ENCODE measurements at places on chromosomes 3 and 15.

- no peak for DNase-seq
These were observed 434.5 kb upstream of the RGMA start for GRCh38 chr15:93523481-93523880.

DNA sequence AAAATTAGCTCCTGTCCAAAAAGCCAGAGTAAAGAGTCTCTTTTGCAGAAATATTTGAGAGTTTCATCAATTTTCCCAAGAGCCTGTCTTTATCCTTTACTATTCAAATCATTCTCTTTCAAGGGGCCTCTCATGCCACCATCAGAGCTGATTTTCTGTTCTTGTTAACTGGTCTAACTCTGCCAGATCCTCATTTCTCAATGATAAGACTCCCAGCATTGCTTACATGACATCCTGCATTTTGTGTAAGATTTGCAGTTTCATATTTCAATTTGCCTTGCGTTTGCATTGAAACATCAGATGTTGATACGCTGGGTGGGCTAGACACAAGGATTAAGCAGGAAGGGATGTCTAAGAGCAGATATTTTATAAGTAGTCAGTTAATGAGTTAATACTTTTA, 228.7 kb downstream of the TBL1XR1 start:
- DNase-seq, result peak; percentile 64

- no peak for DNase-seq
These were observed 1.7 kb upstream of the GFM1 start for GRCh38 chr3:158642474-158643210.

GRCh38 chr3:156206157-156206556, 85.8 kb downstream of the KCNAB1 start:
- no peak for DNase-seq

DNA sequence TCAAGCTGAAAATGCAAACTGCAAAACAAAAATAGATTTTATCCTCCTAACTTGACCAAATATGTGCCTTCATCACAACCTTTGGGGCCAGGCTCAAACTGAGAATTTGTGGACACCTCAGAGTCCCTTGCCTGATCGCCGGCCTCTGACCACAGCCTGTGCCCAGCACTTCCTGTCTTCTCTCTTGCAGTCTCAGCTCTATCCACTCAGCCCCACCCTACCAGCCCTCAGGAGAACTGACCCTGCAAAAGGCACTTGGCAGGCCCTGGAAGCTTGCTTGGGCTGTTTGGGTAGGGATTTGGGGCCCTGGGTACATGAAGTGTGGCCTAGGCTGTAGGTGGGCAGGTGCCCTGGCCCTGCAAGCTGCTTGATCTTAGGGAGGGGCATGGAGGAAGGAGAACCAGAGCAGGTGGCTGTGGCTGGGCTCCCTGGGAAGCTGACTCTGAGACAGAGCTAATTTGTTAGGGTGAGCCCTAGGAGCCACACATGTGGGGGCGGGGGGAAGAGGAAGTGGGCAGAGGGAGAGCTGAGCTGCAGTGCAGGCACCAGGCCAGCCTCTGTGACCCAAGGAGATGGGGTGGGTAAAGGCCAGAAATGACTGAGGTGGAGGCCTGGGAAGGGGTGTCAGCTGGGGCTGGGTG, 8.6 kb downstream of the CLEC3B start:
- DNase-seq, result peak; percentile 11

DNA sequence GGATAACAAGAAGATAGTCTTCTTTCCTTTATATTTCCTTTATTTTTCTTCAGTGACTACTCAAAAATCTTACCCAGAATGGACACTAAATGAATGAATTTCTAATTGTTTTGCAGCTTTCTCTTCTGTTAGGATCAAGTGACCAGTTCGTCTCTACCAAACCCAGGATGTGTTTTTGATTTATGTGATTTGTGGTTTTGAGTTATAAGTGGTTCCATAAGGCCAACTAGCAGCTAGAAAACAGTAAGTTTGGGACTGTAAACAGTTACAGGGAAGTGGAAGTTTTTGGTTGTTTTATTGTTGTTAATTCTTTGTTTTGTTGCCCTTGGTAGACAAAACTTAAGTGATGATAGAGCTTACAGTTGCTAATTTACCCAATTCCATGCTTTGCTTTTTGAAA, 456.5 kb downstream of the IL5RA start:
- DNase-seq, result no peak

DNA sequence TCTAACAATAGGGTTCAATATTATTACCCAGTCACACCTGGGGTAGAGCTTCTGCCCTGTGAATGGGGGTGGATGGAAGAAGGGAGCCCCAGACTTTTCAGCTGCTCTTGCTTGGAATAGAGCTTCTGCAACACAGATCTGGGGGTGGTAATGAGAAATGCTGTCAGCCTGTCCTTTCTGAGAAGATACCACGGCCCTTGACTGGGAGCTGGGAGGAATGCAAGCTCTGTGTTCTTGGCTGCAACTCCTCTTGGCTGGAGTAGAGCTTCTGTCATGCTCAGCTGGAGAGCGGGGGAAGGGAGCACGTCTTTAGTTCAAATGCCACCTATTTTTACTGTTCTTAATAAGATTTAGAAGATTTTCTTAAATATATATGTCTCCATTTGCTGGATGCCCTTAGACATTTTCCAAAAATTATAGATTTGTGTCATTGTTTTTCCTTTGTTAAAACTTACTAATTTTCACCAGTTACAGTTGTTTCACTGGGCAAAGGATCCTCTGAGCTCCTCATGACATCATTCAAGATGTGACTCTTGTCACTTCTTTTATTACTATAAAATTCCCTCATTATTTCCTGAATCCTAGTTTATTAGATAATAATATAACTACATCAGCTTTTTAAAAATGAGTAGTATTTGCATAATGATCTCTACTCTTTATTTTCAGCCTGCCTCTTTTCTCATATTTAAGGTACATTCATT, 180.0 kb upstream of the TGFBR2 start:
- no peak for DNase-seq

- DNase-seq, result no peak
These were observed 286.7 kb downstream of the SHOX2 start for GRCh38 chr3:157819270-157820156.

GRCh38 chr3:131630097-131630496, 127.3 kb upstream of the MRPL3 start:
- no peak for DNase-seq

GRCh38 chr3:140628606-140629005, 49.3 kb upstream of the TRIM42 start:
- DNase-seq, result no peak

DNA sequence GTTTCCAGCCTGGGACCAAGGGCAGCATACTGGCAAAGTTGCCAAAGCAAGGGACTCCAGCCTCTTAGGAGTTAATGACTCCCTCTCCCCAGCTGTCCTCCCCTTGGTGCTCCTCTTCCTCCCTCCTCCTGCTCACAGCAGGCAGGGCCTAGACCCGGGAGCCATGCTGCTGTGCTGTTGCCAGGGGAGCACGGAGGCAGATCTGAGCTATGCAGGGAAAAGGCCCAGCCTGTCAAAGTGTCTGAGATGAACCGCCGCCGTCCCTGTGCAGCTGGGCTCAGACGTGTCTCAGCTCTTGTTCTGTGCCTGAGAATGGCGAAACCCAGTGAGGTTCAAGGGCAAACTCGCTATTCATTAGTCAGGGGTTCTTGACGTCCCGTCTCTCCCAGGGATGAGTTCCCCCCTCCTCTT, 60.8 kb upstream of the POLG start:
- DNase-seq, result no peak

GRCh38 chr3:65251375-65251774, 563.6 kb upstream of the ADAMTS9 start:
- no peak for DNase-seq

- no peak for DNase-seq
These were observed 5.8 kb downstream of the IDH3A start for GRCh38 chr15:78154955-78155354.

- DNase-seq, result no peak
These were observed 140.6 kb upstream of the BHLHE40 start for GRCh38 chr3:4838621-4839022.

GRCh38 chr3:77262361-77262760, 222.5 kb downstream of the ROBO2 start:
- DNase-seq, result no peak

- no peak for DNase-seq
These were observed 120.5 kb downstream of the KBTBD8 start for GRCh38 chr3:67118635-67119034.

GRCh38 chr3:5079761-5080160, 42.3 kb upstream of the ARL8B start:
- DNase-seq, result no peak

GRCh38 chr15:48596841-48597240, 48.7 kb downstream of the FBN1 start:
- DNase-seq, result no peak

GRCh38 chr15:61524086-61524485, 295.0 kb upstream of the RORA start:
- DNase-seq, result no peak

GRCh38 chr3:10553591-10554235, 48.3 kb upstream of the ATP2B2 start:
- DNase-seq, result no peak

DNA sequence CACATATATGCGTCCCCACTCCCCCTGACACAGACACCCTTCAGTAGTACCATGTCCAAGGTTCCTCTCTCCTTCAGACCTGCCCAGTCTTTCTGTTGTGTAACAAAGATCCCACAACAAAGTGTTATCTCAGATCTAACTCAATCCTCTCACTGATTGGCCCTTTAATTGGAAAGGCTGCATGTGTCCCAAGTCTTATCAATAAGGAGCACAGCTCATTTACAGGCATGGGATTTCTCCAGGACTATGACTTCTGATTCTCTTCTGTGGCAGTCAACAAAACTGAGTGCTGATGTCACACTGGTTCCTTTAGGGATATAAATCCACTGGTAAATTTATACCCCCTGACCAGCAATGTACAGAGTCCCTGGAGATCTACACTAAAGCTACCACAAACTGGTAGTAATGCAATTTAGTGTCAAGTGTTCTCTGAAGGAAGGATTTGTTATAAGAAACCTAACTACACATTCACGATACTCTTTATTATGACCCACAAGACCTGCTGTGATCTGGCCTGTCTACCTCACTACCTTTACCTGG, 28.1 kb downstream of the CLK3 start:
- DNase-seq, result no peak

GRCh38 chr15:70037292-70037640, 60.5 kb downstream of the TLE3 start:
- DNase-seq, result no peak

- DNase-seq, result no peak
These were observed 83.2 kb downstream of the MEIS2 start for GRCh38 chr15:37017031-37017625.

DNA sequence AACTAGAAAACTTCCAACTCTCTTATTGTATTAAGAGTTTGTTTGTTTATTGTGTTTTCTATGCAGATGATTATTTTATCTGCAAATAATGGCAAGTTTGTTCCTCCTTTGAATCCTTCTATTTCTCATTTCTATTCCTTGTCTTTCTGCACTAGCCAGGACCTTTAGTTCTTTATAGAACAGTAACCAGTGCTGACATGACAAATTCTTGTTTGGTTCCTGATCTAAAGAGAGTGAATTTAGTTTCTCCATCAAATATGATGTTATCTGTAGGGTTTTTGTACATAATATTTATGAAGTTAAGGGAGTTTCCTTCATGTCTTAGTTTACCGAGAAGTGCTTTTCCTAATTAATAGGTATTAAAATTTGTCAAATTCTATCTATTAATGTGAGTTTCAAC, 100.8 kb upstream of the STRIT1 start:
- no peak for DNase-seq

DNA sequence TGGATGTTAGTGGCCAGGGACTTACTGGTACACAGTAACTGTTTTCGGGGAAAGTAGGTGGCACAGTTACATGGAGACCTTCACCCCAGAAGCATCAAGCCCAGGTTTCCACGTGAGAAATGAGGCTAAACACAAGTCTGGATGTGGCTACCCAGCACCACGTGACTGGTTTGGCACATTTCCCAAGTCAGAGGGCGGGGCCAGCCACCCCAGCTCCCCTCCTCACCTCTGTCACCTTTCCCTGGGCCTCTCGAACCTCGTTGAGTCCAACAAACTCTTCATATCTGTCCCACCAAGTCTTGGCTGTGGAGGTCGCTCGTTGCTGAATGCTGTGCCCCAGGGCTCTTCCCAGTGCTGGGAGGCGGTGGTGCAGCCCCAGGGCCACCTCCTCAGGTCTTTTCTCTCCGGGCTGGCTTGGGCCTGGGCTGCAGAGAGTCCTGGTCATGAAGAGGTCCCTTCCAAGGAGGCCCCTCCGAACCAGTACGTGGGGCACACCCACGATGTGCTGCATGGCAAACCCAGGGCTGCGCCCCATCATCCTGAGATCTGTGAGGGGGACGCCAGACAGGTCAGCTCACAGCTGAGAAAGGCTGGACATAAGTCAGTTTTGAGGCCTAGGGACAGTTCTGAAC, 4.8 kb upstream of the PLXNB1 start:
- DNase-seq, result no peak

DNA sequence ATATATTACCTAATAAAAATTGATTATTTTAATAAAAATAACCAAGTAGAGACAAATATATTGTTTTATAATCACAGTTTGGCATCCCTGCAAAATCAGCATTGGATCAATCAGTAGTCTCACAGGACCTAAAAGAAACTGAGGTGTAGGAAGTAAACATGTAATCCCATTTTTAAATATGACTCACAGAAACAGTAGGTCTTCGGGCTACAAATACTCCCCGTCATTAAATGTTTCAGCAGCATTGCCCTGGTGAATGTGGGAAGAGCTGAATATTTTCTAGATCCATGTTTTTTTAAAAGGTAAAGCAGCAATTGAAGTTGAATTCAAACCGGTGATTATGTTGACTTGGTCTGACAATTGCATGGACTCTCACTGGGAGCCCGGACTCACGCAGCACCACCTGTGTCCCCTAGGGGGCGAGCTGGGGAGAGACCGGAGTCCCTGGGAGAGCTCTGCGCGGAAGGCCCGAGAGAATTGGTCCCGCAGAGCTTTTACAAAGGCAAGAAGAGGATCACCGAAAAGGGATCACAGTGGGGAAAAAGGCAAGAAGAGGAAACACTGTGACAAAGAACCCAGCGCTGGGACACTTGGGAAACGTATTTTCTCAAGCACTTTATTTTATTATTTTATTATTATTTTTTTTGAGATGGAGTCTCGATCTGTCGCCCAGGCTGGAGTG, 17.2 kb upstream of the USP3 start:
- DNase-seq, result peak; percentile 81

- DNase-seq, result no peak
These were observed 33.4 kb downstream of the FANCD2OS start for GRCh38 chr3:10074666-10075065.

GRCh38 chr15:71093054-71094024, 21.9 kb upstream of the THSD4 start:
- peak; percentile 39 for DNase-seq

- no peak for DNase-seq
These were observed 68.9 kb downstream of the DNASE1L3 start for GRCh38 chr3:58141766-58142345.

- DNase-seq, result no peak
These were observed 56.6 kb upstream of the PLXND1 start for GRCh38 chr3:129663045-129663446.

DNA sequence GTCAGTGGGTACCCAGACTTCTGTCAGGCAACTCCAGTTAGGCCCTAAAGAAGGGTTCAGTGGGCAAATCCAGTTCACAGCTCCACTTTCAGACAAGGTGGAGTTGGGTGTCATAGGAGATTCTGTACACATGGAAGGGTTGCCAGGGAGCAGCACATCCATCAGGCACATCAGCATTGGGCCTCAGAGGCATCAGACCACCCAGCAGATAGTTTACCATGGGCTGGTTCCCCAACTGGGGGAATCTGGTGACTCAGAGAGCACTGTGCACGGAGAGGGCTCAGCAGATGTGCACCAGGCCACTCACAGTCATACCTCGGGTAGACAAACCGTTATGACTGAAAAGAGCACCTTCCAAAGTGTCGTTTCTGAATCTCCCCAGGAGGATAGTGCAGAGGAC, 27.2 kb downstream of the SYNM start:
- no peak for DNase-seq

Data from NCI-H526 (cell line).